Activated CD4-positive, alpha-beta T cell treated with anti-CD3 and anti-CD28 coated beads, Interleukin-2, amount 50 U/mL, for 4 hours (primary cell): ENCODE measurements at places on chromosomes 5 and 9.
A peak's percentile ranks its signal among the peaks of the same experiment; 100 is the strongest.

GRCh38 chr5:113233606-113234005, 201.2 kb downstream of the TSSK1B start:
- DNase-seq: no peak

GRCh38 chr5:111966290-111966689, 209.3 kb upstream of the NREP start:
- DNase-seq: no peak

- no peak for DNase-seq
Measured at GRCh38 chr5:170857066-170857465, 4.8 kb upstream of the RANBP17 start.

DNA sequence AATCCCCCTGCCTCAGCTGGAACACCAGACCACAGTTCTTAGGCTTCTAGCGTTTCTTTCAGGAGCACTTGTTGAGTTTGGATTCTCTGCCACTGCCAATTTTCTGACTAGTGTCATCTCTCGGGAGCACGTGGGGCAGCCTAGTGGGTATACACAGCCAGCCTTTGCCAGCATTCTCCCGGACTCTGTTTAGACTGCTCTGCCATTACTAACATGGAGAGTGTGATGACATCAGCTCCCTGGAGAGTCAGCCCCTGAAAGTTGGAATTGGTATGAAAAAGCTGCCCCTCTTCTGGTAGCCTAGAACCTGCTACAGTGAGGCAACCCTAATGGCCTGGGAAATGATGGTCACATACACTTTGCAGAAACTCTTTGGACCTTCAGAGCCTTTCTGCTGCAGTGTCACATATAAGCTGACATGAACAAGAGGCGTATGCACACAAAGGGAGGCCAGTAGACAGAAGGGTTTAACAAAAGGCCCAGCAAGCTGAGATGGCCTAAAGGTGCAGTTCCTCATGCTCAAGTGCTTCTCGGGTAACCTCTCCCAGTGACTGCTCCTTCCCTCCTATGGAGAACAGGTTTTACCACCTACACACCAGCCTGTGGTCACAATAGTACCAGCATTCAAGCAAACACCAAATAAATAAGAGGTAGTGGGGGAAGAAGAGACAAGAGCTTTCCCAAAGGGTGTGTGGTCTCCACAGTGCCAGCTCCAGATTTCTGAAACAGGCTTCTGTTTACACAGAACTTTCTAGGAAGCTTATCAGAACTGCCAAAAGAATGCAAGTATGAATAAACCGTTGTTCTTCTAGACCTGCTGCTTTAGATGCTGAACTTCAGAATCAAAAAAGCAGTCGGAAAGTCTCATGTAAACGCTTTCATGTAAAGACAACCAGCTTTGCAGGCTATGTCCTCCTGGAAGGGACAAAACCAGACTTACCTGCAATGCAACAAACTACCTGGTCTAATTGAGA, 16.5 kb downstream of the SPACA9 start:
- no peak for DNase-seq

GRCh38 chr5:120813551-120813950, 349.5 kb downstream of the PRR16 start:
- DNase-seq: no peak

- no peak for DNase-seq
Measured at GRCh38 chr5:66247176-66247960, 103.3 kb downstream of the SREK1 start.

DNA sequence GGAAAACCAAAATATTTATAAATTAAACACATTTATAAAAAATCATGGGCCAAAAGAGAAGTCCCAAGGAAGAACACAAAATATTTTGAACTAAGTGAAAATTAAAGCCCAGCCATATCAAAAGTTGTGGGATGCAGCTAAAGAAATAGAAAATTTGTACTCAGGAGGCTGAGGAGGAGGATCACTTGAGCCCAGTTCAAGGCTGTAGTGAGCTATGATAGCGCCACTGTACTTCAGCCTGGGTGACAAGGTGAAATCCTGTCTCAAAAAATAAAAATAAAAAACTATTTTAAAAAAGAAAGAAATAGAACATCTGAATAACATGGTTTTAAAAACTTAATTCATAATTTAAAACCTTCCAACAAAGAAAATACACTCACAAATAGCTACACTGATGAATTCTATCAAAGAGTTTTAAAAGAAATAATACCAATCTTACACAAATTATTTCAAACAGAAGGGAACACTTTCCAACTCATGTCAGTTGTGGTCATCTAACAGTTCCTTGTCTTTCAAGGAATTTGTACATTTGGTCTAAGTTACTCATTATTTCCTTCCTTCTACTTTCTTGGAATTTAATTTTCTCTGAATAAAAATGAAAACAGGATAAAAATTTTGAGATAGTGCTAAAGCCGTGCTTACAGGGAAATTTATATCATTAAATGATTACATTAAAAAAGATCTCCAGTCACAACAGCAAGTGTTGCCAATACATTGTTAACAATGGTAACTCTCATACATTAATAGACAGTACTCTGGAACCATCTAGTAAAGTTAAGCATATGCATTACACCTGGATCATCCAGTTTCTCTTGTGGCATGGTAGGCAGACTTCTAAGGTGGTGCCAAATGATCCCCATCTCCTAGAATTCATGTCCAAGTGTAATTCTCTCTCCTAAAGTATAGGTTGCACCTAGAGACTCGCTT, 17.8 kb downstream of the PTBP3 start:
- DNase-seq: no peak

- DNase-seq: no peak
Measured at GRCh38 chr5:85268194-85268593, 883.5 kb upstream of the EDIL3 start.

DNA sequence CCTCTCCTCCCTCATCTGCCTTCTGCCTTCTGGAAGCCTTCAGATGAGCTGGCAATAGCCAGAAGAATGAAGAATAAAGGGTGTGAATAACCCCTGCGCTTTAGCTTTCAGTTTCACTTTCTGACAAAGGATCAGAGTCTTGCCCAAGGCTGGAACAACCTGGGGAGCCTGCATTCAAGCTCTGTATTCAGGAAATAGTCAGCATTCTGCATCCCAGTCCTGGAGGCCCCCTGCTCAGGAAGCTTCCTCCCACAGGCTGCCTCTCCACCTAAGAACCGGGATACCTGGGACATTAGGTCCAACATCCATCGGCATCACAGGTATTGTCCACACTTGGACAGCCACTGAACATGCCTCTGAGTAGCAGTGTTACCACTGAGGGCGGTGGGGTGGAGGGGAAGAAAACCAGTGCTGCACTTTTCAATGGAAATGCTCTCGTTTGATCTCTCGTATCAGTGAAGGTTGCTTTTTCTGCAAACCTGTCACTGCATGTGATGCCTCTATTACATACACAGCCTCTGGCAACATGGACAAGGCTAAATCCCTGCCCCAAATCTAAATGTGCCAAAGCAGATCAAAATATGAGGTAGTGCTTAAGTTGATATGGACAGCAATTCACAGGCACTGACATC, 39.8 kb upstream of the ACO1 start:
- no peak for DNase-seq

GRCh38 chr5:157997991-157998504, 139.1 kb upstream of the CLINT1 start:
- no peak for DNase-seq

DNA sequence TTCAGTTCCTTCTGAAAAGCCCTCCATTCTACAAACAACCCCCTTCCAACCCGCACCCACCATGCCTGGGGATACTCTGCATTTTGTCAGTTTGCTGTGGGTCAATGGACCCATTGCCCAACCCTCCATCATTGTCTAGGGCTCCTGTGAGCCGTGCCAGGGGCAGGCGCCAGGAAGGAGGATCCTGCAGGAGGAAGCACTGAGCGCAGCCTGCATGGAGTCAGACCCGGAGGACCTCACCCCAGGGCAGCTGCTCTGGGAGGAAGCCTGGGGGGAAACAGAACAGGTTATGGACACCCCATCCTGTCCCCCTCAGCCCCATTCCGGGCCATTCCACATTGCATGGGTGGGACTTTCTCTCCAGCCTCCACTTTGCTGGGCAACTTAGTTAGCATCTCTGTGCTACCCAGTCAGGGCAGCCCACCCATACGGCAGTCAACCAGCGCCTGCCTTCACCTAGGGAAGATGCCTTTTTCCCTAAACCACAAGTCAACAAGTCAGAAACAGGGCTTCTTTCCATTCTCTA, 48.6 kb upstream of the VDAC1 start:
- DNase-seq: no peak

DNA sequence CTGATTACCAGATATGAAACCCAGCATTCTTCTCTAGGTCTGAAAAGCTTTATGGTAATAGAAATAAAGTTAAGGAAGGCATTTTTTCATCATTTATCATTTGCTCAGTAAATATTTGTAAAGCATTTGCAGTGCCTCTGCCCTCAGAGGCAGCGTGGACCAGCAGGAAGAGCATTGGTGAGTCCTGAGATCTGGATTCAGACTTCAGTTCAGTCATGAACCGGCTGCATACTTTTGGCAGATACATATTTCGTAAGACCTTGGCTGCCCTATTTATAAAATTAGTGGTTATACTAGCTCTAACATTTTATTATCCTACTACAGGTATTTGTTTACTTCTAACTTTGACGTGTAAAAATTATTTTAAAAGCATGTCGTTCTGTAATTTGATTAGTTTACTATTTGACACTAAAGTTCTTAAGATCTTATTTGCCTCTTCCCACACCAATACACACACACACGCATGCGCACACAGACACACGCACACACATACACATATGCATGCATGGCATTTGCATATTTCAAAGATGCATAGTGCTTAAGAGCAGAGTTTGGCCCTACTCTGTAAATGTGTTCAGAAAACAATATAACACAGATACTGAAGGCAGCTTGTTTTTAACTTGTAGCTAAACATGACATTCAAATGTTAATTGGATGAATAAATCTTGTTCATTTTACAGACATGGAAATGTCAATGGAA, 101.9 kb downstream of the RPS23 start:
- DNase-seq: no peak

GRCh38 chr5:151665613-151666012, 21.1 kb downstream of the SPARC start:
- no peak for DNase-seq

DNA sequence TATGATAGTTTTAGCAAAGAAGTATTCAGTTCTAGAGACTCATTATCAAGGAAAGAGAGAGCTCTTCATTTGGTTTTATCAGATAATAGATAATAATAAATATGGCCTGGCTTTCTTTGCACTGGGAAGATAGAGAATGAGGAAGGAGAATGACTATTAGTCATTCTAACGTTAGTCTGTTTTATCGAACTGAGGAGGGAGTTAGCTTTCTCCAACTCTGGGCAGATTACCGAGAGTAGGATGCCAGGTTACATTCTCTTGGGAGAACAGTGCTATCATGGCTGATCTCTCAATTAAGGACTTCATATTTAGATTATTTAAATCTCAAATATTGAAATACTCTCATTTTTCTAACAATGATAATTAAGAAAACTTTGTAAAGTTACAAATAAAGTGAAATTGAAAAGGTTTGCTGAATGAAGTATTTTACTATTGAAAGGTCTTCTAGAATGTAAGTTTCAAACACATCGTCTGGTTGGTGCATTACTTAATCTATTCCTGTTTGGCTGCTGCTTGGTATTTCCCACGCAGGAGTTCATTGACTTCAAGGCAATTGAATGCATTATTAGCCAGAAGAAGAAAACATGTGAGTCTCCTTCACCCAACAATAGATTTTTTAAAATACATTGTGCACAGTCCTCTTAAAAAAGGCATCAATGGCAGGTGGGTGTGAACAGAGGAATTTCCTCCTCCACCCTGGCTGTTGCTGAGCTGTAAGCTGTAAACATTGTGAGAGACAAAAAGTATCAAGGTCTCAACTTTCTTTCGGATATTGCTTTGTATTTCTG, 140.8 kb downstream of the C9orf152 start:
- no peak for DNase-seq

DNA sequence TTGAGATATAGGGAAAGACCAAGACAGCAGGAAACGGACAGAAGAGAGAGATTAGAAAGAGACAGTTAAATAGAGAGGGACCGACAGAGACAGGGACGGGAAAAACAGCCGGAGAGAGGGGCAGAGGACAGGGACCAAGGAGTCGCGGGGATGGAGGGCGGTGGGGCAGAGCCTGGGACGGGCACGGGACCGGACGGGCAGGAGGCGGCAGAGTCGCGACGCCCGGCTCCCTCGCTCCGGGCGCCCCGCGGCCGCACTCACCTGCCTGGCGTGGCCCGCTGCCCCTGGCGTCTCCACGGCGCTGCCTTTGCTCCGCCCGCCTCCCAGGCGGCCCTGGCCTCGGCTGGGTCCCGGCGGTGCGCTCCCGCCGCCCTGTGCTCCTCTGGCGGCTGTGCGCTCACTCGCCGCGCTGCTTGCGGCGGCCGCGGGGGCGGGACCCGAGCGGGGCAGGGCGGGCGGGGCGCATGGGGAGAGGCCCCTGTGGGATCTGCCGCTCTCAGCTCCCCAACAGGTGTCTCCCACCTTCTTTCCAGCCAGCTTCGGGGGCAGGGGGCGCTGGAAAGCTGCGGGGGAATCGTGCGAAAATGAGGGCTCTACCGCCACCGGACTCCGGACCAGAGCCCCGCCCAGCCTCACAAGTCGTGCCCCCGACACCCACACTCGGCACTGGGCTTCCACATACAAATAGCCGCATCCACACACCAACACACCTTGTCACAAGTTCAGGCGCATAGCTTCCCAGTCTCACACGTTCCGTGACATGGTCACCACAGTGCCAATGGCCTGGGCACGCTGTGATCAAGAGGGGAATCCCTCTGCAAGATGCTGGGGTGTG, at the start of gene ARID3C:
ARID3C (minus strand) TSS at position 411 of the 835 bp plus-strand sequence. CDS start 1,052 bp downstream, outside the sequence.
- peak; percentile 42 for DNase-seq

DNA sequence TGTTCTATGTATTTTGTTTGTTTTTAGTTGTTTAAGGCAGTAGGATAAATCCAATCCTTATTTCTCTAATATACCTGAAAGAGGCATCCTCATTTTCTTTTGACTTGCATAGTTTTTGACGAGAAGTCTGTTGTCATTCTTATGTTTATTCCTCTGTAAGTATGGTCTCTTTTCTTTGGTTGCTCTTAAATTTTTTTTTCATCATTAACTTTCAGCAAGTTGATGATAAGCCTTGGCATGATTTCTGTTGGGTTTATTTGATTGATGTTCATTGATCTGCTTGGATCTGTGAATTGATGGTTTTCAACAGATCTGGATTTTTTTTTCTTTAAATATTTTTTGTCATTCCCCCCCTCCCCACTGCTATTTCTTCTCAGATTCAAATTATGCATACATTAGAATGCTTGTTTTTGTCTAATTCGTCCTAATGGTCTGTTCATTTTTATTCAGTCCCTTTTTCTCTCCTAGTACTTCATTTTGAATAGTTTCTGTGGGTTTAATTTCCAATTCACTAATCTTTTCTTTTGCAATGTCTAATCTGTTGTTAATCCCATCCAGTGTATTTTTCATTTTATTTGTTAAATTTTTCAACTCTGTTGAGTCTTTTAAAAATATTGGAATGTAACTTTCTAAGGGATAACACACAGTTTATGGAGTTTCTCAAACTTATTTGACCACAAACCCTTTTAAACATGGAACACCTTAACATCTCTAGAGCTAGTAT, 495.9 kb downstream of the CSNK1G3 start:
- DNase-seq: no peak

DNA sequence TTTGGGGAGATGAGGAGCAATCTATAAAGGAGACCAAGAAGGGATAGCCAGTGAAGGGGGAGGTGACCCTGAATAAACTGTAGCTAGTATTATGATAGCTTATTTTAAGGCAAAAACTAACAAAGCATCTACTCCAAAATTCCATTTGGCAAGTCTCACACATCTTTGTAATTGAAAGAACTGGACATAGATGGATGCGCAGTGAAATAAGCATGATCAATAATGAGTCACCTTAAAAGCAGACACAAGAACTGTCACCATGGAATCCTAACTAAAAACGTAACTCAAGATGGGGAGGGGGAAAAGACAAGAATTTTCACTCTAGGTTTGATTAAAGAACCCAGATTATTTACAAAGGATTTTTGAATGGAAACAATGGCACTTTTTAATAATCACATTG, 164.5 kb downstream of the MED27 start:
- DNase-seq: no peak
